ENCODE measurements at places on chromosomes 4 and X.
A peak's percentile ranks its signal among the peaks of the same experiment; 100 is the strongest.

- DNase-seq: no peak
Observed at GRCh38 chrX:39165185-39165584, 363.9 kb downstream of the MID1IP1 start.

GRCh38 chrX:54794795-54795194 lies 3.3 kb downstream of the ITIH6 start:
- no peak for DNase-seq

- DNase-seq: no peak
Observed at GRCh38 chrX:84188320-84188834, 378 bp upstream of the RPS6KA6 start.

DNA sequence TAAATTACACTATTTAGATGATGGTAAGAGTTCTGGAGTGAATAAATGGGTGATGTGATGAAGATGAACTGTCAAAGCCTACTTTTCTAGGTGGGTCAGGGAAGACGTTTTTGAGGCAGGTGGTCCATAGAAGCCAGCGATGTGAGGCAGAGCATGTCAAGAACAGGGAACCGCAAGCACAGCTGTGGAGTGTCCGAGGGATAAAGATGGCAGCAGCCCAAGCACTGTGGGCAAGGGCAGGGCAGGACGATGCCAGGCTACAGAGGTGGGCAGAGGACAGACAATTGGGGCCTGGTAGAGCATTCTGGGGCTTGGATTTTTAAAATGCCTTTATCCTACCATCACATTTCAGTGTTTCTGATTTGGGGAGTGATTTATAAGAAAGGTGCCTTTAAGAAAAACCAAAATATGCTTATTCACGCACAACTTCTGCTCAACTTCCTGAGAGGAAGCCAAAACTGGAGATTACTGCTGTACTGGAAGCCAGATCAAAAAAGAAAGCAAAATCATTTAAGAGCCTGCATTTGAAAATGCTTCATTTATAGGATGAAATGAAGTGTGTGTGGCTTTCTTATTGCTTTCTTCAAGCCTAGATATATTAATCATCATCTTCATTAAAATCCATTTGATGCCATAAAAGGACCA lies 119.0 kb upstream of the WDR17 start:
- no peak for DNase-seq

DNA sequence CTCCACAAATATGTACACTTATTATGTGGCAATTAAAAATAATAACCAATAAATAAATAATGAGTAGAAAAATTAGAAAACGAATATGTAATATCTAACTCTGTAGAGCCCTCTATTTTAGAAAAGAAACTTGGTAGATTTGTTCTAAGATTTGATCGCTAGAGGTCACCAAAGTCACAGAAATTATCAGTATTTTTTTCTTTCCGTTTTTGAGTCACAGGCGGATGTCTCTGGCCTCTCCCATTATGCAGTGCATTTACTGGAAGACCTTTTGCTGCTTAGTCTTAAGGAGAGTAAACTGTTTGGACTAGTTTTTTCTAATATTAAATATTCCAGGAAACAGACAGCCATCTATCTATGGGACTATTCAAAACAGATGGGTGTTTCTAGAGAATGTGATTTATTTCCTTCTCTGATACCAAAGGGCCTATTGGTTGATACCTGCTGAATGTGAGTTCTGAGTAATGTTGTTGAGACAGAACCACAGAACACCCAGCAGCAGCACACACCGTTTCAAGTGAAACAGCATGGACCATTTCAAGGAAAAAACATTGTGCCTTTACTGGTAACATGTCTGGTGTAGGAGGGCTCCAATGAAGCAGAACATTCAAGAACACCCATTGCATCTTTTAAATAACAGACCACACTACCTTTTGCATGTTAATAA lies 34.0 kb upstream of the GYPA start:
- DNase-seq: no peak

- DNase-seq: no peak
Observed at GRCh38 chr4:100635899-100636298, 118.1 kb upstream of the EMCN start.

- no peak for DNase-seq
Observed at GRCh38 chrX:1307626-1308340, 28.8 kb upstream of the IL3RA start.

GRCh38 chr4:69881173-69881773 lies 21.3 kb upstream of the SULT1E1 start:
- DNase-seq: no peak

- DNase-seq: no peak
Observed at GRCh38 chr4:111992351-111993168, 152.7 kb upstream of the FAM241A start.

GRCh38 chr4:118398226-118399090 lies 45.7 kb upstream of the PRSS12 start:
- no peak for DNase-seq

DNA sequence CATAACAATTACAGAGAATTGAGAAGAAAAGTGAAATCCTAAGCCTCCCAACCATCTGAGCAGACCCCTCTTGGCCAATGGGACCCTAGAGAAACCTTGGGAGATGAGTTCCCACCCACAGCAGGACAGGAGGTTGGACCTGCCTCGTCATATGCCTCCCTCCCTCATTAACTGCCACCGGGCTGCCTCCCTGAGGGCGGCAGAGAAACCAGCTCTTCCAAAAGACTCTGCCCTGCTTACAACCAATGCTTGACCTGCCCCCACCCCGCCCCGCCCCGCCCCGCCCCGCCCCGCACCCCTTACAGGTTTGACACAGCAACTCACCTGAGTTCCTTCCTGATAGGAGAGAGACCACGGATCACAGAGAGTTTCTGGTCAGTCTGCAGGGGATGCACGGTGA lies 86.1 kb downstream of the ADRA2C start:
- DNase-seq: no peak

DNA sequence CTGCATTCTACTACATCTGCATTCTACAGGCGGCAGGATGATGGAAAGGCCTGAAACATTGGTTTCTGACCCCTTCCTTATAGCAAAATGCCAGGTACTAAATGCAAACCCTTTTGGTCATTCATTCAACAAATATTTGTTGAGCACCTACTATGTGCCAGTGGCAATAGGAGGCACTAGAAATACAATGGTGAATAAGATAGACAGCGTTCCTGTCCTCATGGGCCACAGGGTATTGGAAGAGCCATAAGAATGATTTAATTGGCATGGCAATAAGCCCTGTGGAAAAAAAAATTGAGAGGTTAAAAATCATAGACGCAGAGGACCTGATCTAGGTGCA lies 17.3 kb upstream of the LAP3 start:
- DNase-seq: no peak

DNA sequence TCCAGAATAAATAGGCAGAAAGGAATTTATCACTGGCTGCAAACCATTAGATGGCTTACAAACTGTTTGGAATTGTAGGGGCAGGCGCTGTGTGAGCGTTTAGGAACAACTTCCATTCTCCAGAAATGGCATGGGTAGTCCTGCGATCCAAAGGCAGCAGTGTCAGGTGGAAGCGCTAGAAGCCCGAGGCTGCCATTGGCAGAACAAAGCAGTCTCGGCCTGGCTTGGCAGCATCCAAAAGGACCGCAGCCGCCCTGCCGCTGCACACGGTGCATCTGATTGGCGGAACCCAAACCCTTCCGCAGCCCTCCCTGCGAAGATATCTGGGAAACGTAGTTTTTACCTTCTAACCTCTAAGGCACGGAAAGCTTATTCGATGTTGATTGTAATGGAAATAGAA lies 23.6 kb upstream of the YTHDC1 start:
- DNase-seq: no peak

DNA sequence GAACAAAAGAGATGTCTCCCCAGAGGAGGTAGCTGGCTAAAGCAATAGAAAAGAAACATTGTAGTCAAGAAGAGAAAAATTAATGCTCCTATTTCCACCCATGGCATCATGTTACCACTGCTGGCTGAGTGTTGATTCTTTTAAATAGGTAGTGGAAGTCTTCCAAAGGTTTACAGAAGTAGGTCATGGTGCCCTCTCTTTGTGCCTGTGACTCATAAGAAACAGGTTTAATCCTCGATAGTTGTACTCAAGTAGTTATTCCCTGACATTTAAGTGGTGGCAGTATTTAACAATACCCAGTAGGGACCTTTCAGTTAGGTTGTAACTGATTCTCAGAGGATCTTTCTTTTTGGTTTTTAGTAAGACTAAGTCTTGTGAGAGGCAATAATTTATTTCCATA lies 247.8 kb downstream of the TEX13A start:
- DNase-seq: no peak

DNA sequence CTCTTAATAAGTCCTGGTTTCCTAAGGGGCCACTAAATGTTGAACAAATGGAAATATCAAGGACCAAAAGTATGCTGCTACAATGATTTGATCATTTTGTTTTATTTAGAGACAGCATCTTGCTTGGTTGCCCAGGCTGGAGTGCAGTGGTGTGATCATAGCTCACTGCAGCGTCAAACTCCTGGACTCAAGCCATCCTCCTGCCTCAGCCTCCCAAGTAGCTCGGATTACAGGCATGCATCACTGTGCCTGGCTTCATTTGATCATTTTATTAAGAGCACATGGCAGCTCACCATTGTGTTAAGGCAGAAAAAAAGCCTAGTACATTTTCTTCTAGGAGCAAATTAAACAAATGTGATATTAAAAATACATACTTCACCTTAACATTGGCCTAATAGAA lies 52.7 kb downstream of the DCLK2 start:
- DNase-seq: no peak

DNA sequence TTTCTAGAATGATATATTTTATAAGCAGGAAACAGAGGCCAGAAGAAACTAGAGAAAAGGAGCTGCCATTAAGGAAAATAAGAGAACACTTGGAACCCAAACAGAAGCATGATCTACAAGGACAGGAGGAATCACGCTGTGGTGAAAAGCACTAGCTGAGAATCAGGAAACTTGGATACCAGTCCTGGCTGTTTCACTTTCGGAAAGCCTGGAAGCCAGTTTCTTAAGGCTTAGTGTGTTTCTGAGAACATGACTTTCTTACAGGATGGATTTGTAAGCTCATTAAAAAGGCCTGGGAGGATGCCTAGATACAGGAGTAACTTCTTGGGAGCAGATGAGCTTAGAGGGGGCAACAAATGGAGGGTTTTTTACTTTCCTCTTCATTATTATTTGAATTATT lies 36.9 kb downstream of the TLL1 start:
- DNase-seq: no peak

DNA sequence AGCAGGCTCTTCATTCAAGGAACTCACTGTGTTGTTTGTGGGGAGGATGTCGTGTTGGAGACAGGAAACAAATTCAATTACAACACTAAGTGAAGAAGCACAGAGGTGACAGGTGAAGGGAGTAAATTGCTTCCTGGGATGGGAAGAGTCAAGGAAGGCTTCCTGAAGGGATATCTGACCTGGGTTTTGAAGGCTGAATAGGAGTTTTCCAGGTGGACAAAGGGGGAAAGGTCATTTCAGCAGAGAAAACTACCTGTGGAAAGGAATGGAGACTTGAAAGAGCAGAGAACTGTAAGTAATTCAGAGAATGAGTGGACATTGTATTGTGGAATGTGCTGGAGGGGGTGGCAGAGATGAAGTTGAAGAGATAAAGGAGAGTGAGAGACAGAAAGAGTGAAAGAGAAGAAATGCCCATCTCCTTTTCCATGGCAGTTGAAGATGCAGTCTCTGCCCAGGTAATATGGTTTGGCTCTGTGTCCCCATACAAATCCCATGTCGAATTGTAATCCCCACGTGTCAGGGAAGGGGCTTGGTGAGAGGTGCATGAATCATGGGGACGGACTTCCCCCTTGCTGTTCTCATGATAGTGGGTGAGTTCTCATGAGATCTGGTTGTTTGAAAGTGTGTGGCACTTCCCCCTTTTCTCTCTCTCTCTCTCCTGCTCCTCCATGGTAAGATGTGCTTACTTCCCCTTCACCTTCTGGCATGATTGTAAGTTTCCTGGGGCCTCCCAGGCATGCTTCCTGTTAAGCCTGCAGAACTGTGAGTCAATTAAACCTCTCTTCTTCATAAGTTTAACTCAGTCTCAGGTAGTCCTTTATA lies 205.7 kb upstream of the BCOR start:
- no peak for DNase-seq

GRCh38 chr4:145481164-145481941 lies at the start of gene SMAD1:
Gene SMAD1 (plus strand): TSS chr4:145481853. CDS start chr4:145514614, 32,761 bp downstream.
- no peak for DNase-seq

DNA sequence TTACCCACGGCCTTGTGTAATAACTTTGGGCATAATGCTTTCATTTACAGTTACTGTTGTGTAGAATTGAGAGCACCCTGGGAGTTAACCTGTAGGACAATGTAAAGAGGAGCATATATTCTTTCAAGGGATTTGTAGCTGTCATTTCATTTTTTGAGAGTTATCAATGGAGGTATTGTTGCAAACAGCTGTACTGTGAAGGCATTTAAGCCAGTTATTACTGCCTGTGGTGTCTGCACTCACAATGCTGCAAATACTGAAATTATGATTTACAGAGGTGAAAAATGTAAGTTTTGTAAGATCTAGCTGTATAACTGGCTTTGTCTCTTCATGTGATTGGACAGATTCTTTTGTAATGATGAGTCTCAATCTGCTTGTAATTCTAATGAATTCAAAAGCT lies 131.5 kb upstream of the FAT1 start:
- no peak for DNase-seq

GRCh38 chrX:47129157-47129898 lies 15.2 kb downstream of the NDUFB11 start:
- DNase-seq: peak; percentile 74

DNA sequence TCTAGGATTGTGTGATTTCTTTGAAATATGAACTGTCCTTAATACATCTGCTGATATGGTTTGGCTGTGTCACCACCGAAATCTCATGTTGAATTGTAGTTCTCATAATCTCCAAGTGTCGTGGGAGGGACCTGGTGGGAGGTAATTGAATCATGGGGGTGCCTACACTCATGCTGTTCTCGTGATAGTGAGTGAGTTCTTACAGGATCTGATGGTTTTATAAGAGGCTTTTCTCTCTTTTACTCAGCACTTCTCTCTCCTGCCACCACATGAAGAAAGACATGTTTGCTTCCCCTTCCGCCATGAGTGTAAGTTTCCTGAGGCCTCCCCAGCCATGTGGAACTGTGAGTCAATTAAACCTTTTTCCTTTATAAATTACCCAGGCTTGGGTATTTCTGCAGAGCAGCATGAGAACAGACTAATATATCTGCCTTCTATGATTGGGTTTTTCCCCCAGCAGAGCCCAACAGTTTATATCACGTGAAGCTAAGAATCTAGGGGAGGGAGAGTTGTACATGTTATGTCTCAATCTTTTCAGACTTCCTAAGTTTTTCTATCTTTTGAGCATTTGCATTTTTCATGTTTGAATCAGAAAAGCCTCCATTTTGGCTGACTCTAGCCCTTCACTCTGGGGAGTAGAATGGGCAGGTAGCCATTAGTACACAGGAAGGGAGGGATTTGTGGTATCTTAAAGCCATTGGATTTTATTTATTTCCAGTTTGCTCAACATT lies 58.9 kb downstream of the PLAC1 start:
- DNase-seq: no peak

- no peak for DNase-seq
Observed at GRCh38 chrX:123060986-123061385, 123.1 kb upstream of the GRIA3 start.

GRCh38 chr4:80495865-80496264 lies 160.3 kb downstream of the CFAP299 start:
- DNase-seq: no peak

Data from activated CD8-positive, alpha-beta memory T cell treated with anti-CD3 and anti-CD28 coated beads for 4 hours (primary cell).